Fibroblast of the aortic adventitia (primary cell): ENCODE measurements at places on chromosomes 5 and 9.

DNA sequence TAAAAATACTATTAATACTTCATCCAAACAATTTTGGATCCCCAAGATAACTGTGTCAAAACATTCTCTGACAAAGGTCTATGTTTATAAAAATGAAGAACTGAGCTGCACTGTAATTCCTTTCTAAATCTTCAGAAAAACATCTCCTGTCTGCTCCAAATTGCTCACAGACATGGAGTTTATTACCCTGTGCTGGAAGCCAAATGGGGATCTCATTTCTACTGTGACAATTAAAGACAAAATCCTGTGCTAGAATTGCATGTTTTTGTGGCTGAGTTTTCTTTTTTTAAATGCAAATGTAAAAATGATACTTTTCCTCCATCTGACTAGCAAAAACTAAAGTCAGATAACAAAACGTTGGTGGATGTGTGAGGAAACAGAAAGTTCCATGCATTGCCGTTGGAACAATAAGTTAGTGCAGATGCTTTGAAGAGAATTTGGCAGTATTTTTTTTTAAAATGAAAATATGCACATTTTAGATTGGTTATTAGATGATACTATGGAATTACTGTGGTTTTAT, 93.5 kb downstream of the GNA14 start:
- no peak for DNase-seq

GRCh38 chr5:111068213-111068612, 3.3 kb upstream of the TSLP start:
- DNase-seq = peak; percentile 40

- DNase-seq = peak; percentile 71
These were observed 144.9 kb upstream of the CDH6 start for GRCh38 chr5:31048282-31049270.

DNA sequence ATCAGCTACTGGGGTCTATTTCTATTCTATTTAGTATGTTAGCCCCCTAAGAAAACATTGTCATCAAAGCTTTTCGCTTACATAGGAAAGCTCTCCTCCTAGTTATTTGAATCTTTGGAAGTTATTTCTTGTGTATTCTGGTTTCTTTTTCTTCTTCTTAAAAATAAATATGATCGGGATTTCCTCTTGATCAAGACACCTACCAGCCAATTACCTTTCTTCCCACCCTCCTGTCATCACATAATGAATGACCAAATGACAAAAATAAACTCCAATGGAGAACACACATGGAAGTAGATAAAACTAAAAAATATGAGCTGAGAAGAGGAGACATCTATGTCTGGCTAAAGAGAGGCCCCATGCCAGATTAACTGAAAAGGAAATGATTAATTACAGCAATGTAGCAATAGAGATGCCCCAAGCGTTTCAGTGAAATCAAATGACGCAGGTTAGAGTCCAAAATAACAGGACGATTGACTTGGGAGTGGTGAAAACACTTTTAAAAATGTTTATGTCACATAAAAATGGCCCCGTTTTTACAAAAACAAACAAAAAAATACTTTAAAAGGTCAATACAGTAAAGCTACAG, 59.5 kb upstream of the PCSK1 start:
- peak; percentile 30 for DNase-seq

DNA sequence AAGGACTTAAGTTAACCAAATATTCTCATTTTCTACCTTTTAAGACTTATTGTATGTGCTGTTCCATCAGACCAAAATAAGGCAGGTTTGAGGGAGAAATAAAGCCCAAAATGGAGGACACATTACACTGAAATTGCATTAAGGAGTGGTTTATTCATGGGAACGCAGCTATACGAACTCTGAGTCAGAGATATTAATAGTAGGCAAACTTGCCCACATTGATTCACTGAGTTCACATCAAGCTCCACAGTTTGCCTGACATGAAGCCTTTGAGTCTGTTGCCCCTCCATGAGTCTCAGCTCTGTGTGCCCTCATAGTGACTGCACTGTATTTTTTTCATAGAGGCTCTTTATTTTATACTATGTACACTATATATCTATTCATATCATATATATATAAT, 135.0 kb upstream of the SNX2 start:
- no peak for DNase-seq

GRCh38 chr5:50365426-50366251, 75.4 kb downstream of the EMB start:
- DNase-seq = peak; percentile 49

GRCh38 chr5:126471875-126472537, 48.8 kb downstream of the GRAMD2B start:
- DNase-seq = peak; percentile 74

DNA sequence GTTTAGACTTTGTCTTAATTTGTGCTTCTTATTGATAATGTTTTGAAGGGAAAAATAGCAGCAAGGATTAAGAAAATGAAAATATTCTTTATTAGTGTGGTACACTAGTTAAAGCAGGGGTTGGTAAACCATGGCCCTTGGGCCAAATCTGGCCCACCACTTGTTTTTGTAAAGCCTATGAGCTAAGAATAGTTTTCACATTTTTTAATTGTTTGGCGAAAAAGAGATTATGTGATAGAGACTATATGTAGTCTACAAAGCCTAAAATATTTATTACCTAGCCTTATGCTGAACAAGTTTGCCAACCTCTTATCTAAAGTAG, 57.2 kb downstream of the KCNN2 start:
- DNase-seq = no peak

DNA sequence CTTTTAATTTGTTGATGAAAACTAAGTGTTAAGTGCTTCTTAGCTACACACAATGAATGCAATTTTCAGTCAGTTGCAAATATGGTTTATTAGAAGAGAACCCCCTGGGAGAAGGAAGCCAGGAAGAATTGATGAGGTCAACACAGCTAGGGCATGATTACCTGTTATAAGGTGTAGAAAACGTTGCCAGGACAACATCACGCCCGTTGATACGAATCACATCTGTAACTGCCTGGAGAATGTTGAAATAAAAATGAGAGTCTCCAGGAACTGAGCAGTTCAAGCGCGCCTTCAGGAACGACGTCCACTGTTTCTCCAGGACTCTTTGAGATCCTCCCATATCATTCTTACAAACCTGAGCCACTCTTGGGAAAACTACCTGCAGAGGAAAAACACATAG, 88.0 kb downstream of the SEMA6A start:
- no peak for DNase-seq

- DNase-seq = no peak
These were observed 40.2 kb downstream of the NDST1 start for GRCh38 chr5:150548123-150548522.

DNA sequence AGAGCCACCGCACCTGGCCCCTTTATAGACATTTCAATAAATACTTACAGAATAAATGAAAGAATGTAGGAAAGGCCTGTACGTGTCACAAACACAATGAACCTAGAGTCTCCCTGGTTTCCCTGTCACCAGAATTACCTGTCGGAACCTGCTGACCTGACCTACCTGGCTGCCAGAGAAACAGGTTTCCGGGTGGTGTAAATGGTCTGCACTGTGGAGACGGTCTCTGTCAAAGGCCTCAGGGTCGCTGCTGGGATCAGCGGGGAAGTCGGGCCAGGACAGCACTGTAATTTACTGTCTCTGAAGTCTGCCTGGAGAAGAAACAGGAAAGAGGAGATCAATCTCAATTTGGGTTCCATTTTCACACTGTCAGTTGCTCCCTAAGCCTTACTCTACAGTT, 9.3 kb upstream of the FRRS1L start:
- DNase-seq = no peak

GRCh38 chr9:30943446-30944224, 1440.8 kb upstream of the ACO1 start:
- DNase-seq = no peak

- no peak for DNase-seq
These were observed 152.4 kb downstream of the LRRC70 start for GRCh38 chr5:62731022-62731421.

- DNase-seq = no peak
These were observed 137.1 kb downstream of the ARL15 start for GRCh38 chr5:54173251-54173650.

- no peak for DNase-seq
These were observed 70.8 kb downstream of the STX17 start for GRCh38 chr9:99977033-99977792.

DNA sequence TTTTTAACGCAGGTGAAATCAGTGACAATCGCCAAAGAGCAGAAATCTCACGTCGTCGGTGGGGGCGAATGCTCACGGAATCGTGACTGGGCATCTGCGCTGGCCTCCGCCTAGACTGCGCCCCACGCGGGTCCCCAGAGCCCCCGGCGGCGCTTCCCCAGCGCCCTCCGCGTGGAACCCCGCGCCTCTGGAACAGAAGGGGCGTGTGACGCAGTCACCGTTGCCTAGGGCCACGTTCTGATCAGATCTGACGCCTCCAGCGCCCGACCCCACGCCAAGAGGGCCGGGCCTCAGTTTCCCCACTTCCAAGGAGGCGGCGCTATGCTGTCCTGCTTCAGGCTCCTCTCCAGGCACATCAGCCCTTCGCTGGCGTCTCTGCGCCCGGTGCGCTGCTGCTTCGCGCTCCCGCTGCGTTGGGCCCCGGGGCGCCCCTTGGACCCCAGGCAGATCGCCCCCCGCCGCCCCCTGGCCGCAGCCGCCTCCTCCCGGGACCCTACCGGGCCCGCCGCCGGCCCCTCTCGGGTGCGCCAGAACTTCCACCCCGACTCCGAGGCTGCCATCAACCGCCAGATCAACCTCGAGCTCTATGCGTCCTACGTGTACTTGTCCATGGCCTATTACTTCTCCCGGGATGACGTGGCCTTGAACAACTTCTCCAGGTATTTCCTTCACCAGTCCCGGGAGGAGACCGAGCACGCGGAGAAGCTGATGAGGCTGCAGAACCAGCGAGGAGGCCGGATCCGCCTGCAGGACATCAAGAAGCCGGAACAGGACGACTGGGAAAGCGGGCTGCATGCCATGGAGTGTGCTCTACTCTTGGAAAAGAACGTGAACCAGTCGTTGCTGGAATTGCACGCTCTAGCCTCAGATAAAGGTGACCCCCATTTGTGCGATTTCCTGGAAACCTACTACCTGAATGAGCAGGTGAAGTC, at the start of gene FTMT:
Gene FTMT, plus strand, starts transcription at position 240 of the 932 bp plus-strand sequence. Its CDS starts 82 bp downstream, at position 322.
- DNase-seq = no peak

- no peak for DNase-seq
These were observed 55.3 kb downstream of the DAP start for GRCh38 chr5:10705747-10706146.

DNA sequence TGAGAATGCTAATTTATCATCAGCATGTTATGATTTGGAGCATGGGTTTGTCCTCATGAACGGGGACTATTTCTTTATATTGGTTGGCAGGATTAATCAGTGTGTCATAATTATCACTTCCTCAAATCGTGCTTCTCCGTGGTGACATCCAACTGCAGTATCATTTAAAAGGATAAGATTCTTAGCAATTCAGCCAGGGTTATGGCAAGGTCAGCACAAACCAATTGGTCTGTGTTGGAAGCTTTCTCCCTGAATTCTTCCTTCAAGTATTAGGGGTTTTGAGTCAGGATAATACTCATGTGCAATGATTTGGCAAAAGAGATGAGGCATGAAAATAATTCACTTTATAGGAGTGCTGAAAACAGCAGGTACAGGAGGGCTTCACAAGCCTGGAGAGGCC, 5.5 kb upstream of the CAMLG start:
- DNase-seq = no peak

DNA sequence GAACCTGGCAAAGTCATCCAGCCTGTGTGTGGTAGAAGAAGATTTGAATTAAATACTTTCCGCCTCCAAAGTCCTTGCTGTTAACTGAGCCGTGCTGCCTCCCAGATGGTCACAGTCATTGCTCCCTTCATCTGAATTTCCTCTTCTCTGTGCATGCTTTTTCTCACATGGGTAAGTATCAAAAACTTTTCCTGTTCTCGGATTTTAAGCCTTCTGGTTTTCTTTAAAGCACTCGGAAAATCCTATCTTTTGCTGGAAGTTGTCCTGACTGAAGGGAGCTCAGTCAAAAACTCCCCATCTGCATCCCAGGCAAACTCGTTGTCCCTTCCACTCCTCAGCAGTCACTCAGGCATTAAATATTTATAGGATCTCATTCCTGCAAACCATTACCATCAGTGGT, 290.0 kb upstream of the PIK3R1 start:
- DNase-seq = no peak

- no peak for DNase-seq
These were observed 497.4 kb upstream of the CYLC2 start for GRCh38 chr9:102497709-102498108.

DNA sequence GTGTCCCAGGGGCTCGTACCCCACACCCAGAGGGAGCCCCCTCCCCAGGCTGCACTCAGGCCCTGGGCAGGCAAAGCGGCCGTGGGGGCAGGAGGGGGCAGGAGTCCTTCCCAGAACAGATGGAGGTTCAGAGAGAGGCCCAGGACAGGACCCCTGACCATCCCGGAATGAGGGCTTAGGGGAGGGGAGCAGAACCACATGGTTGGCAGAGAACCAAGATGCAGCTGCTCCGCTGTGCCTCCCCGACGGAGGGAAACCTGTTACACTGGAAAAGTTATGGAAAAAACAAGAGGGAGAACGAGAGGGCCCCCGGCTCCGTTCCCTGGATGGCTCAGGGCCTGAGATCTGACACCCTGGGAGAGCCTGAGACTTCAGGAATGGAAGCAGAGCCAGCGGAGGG, 22.7 kb downstream of the SLC12A7 start:
- DNase-seq = no peak

DNA sequence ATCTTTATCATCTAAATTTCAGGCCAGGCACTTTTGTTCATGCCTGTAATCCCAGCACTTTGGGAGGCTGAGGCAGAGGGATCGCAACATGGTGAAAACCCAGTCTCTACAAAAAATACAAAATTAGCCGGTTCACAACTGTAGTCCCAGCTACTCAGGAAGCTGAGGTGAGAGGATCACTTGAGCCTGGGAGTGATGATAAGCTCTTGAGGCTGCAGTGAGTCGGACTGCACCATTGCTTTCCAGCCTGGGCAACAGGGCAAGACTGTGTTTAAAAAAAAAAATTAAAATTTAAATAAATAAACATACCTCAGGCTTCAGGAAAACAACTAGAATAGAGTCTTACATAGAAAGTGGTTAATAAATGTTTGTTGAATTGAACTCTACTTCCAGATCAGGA, 147.4 kb downstream of the AGTPBP1 start:
- DNase-seq = no peak

DNA sequence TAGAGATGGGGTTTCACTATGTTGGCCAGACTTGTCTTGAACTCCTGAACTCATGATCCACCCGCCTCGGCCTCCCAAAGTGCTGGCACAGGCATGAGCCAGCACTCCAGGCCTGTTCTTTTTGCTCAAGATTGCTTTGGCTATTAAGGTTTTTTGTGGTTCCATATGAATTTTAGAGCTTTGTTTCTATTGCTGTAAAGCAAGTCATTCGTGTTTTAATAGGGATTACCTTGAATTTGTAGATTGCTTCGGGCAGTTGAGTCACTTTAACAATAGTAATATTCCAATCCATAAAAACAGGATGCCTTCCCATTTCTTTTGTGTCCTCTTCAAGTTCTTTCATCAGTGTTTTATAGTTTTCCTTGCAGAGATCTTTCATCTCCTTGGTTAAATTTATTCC, 22.1 kb downstream of the C6 start:
- DNase-seq = no peak

DNA sequence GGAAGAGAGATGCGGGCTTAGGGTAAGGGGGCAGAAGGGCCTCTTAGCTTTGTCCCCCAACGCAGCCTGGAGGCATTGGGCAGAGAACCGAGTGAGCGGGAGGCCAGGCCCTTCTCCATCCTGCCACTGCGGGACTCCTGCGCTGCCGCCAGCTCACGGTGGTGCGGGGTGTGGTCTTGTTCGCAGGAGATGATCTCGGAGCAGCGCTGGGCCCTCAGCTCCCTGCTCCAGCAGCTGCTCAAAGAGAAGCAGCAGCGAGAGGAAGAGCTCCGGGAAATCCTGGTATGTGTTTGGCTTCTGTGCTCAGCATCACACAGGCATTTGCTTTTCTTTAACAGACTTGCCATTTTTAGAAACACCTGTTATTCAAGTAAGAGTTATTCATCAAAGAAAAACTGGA, 41.3 kb downstream of the LRSAM1 start:
- DNase-seq = no peak
